Activated CD4-positive, CD25-positive, alpha-beta regulatory T cell (primary cell): ENCODE measurements at places on chromosomes 1 and 21.

GRCh38 chr21:27536319-27536718, 569.4 kb upstream of the ADAMTS5 start:
- no peak for DNase-seq

- DNase-seq = no peak
Observed at GRCh38 chr1:221527302-221527701, 214.6 kb downstream of the DUSP10 start.

- no peak for DNase-seq
Observed at GRCh38 chr1:81554534-81554933, 246.2 kb upstream of the ADGRL2 start.

GRCh38 chr1:59732214-59732955, 82.4 kb upstream of the HOOK1 start:
- DNase-seq = no peak

GRCh38 chr1:25049190-25049589, 119.1 kb upstream of the RUNX3 start:
- no peak for DNase-seq

GRCh38 chr1:54199151-54199764, 572 bp downstream of the CYB5RL start:
- no peak for DNase-seq

- no peak for DNase-seq
Observed at GRCh38 chr1:36094621-36095061, 5.9 kb downstream of the ADPRS start.

GRCh38 chr1:18891426-18891780, 11.0 kb downstream of the ALDH4A1 start:
- DNase-seq = no peak

DNA sequence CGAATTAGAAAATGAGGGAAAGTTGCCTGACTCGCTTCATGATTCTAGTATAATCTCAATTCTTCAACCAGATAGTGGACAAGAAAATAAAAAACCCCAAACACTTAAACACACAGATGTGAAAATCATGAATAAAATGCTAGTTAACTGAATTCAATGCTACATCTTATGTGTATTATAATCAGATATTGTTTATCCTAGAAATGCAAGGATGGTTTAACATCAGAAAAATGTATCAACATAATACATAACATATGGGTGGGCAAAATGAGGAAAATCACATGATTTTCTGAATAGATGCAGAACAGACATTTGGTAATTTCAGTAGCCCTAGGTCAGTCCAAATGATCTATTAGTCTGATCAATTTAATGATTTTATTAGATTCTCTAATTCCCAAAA, 97.2 kb downstream of the SIM2 start:
- DNase-seq = no peak

DNA sequence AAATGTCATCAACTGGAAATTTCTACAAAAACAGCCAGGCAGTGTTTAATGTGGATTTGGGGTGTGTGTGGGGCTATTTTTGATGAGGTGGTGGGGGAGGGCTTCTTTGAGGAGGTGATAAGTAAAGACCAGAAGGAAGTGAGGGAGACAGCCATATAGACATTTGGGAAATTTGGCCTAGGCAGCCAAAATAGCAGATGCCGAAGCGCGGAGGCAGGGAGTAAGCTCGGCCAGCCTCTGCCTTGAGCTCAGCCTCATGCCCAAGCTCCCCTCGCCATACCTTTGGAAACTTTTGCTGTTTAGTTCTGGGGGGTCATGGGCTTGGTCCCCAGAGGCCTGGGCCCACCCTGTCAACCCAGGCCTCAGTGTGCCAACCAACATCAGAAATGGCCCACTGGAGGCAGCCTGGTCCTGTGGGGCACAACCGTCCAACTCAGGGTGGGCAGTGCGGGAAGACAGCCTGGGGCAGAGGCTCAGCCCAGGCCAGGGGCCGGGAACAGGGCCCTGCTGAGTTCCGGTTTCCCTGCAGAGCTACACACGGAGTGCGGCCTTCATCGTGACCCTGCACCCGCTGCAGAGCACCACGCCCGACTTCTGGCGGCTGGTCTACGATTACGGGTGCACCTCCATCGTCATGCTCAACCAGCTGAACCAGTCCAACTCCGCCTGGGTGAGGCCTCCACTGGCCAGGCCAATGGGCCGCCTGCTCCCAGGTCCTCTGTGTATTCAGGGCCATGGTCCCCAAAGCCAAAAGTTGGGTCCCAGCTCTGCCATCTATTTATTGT, 84.0 kb downstream of the PTPRU start:
- DNase-seq = no peak

- no peak for DNase-seq
Observed at GRCh38 chr1:145955436-145955835, 2.4 kb downstream of the LIX1L start.

GRCh38 chr1:19581381-19581780, 62.7 kb upstream of the NBL1 start:
- DNase-seq = no peak

GRCh38 chr1:910881-911721, 12.6 kb upstream of the SAMD11 start:
- DNase-seq = no peak

DNA sequence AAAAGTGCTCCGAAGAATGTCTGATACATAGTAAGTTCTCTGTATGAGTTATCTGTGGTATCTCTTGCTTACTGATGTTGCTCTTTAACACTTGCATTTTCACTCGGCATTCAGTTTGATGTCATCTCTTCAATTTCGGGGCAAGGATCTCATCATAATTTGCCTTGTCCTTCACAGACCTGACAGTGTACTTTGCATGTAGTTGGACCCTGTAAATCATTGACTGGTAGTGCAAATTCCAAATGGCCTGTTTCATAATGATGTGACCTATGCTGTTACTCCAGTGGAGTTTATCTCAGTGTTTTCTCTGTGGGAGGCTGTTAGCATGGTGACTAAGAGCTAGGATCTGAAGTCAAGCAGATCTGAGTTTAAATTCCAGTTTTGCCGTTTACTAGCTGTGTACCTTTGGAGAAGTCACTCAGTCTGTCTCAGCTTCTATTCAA, 34.2 kb upstream of the ABCD3 start:
- DNase-seq = no peak

DNA sequence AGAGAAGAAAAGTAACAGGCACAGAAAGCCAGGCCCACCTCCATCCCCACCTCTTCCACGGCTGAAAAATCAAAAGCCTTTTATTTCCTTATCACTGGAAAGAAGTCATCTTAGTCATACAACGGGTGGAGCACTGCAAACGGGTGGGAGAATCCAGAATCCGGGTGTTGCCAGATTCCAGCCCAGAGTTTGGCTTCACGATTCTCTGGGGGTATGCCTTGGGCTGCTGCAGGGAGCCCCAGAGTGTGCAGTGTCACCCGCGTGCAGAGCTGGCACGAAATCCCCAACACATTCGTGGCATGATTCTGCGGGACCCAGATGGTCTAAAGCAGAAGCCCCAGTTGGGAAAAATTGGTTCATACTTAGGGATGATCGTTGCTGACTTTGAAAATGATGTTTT, 2.6 kb upstream of the NPPA start:
- DNase-seq = no peak

- no peak for DNase-seq
Observed at GRCh38 chr1:222275729-222276465, 272.0 kb downstream of the HHIPL2 start.

DNA sequence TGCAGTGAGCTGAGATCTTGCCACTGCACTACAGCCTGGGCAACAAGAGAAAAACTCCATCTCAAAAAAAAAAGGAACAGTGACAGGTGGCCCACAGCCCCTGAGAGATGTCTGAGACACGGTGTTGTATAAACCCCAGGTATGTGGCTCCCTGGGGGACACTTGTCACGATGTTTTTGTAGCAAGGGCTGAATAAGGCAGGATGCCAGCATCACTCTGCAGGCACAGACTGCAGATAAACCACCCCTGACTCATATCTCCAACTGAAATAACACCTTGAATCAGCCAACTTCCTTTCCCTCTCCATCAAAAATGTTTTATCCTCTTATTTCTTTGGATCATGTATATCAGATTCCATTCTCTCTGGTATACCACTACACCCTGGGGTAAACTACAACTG, 52.5 kb downstream of the NMNAT2 start:
- DNase-seq = no peak

DNA sequence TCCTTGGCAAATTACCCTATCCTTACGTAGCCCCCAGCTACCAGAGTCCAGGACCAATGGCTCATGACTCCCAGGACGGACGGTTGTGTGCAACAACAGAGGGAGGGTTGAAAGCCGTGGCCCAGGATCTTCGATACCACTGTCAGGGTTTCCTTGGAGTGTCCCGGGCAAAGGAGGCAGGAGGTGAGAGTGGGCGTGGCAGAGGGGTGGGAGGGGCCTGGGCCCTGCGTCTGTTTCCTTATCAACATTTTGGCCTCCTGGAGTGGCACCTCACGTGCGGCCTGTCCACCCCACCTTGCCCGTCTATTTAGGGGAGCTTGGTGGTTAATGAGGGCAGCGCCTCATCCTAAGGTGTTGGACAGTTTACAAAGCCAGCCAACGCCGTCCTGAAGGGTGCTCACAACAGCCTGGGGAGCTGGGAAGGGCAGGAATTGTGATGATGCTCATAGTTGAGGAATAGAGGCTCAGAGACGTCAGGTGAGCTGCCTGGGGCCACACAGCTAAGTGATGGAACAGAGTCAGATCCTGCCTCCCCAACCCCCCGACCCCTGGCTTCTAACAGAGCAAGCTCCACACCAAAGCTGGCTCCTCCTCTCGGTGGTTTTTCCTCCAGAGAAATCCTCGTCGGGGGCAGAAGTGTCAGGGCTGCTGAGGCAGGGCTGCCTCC, 17.4 kb upstream of the ARHGEF10L start:
- no peak for DNase-seq

DNA sequence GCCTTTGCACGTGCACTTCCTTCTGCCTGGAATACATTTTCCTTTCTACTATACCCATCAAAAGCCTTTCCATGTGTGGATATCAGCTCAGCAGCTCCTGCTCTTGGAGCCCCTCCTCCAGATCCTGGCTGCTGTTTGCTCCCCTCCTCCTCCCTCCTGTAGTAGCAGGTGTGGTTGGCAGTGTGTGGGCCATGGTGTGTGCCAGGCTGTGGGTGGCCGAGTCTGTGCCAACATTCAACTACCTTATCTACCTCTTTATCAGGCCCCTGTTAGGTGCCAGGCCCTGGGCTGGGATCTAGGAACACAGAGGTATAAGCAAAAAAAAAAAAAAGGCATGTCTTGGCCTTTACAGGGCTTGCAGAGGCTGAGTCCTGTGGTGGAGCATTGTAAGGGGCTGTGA, 180.6 kb upstream of the JUN start:
- no peak for DNase-seq

DNA sequence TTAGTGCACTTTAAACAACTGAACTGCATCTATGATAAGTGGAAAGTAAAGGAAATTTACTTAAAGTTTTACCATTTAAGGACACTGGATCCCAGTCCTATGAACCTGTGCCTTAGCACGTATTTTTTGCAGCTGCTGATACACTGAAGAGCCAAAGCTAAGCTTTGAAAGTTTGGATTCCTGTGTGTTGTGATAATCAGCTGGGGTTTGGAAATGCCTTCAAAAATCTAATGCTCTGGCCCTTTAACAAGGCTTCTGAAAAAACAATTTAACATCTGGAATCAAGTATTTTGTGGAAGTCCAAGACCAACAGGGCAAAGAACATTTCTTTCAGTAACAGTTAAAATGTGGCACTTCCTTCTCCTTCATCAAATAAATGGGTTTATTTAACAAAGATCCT, 51.8 kb downstream of the DDAH1 start:
- no peak for DNase-seq

GRCh38 chr1:169601096-169601881, 15.0 kb upstream of the F5 start:
- no peak for DNase-seq

DNA sequence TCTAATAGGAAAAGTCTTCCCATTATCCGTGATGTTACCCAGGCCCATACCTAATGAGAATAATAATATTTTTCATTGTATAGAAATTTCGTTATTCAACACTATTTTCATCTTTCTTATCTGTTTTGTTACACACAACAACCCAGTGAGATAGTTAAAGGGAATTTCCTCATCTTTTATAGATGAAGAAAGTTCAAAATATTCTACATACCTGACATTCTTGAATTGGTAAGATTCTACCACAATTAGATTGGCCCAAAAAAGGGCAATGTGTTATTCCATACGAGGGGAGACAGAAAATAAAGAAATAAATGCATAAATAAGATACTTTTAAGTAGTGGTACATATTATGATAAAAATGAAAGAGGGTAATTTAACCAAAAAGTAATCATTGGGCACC, 405.5 kb upstream of the ADAMTS5 start:
- DNase-seq = no peak

DNA sequence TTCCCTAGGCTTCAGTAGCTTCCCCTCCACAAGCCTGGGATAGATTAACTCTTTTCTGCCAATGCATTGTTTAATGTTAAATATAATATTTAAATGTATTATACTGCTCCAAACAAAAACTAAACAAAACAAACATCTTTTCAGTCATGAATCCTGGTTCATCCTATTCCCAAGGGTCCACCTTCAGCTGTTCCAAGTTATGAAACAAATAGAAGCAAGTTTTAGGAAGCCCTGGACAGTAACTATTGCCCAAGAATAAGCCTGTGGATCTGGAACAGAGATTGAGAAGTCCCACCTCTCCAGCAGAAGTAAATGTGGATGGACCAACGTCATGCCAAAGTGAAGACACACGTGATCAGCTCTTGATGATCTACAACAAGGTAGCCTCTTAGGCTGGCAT, 408.1 kb downstream of the SETD4 start:
- no peak for DNase-seq

GRCh38 chr1:178938959-178939317, 68.1 kb upstream of the ANGPTL1 start:
- DNase-seq = no peak

DNA sequence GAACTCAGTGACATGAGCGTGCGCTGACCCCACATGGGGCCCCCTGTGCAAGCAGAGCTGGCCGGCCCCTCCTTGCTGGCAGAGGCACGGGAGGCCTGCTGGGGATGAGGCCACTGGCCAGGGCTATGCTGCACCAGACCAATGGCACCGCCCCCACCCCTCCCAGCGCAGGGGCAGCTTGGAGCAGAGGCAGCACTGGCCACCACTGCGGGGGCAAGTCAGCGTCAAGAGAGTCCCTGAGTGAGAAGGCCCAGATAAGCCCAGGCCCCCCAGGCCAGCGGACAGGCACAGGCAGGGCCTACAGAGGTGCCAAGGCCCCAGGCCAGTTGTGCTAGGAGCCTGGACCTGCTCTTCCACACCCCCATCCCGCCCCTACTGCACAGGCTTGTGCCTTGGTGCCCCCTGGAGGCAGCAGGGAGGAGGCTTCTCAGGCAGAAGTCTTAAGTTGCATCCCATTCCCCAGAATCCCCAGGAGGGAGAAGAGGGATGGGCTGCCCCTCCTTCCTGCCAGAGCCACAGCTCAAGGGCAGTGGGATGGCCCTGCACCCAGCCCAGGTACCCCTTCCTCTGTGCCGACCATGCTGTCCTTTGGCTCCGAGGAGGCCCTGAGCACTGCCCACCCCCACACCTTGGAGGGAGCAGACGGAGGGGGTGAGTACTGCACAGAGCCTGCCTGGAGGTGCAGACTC, 35.8 kb downstream of the EPHX1 start:
- no peak for DNase-seq

DNA sequence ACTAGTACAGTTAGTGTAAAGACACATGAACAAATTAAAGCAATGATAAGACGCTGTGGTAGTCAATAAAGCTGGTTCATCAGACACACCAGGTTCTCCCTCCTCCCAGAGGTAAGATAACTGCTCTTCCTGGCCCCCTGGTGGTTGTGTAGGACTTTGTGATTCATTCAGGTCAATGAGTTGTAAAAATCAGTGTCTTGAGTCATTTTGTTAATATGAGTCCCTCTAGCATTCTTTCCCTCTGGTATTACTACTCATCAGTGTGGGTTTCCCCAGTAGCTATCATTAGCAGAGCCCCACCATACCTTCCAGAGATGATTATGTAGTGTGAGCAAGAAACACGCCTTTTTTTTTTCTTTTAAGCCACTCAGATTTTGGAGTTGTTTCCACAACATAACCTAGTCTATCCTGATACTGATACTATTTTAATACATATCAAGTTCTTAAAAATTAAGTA, 3.6 kb upstream of the SETDB1 start:
- DNase-seq = peak; percentile 69
